ENCODE measurements at places on chromosomes 4 and X.

- no peak for DNase-seq
These were observed at the start of gene APLN for GRCh38 chrX:129654652-129655546. APLN (minus strand) TSS chrX:129654956; CDS start chrX:129654630, 326 bp downstream.

DNA sequence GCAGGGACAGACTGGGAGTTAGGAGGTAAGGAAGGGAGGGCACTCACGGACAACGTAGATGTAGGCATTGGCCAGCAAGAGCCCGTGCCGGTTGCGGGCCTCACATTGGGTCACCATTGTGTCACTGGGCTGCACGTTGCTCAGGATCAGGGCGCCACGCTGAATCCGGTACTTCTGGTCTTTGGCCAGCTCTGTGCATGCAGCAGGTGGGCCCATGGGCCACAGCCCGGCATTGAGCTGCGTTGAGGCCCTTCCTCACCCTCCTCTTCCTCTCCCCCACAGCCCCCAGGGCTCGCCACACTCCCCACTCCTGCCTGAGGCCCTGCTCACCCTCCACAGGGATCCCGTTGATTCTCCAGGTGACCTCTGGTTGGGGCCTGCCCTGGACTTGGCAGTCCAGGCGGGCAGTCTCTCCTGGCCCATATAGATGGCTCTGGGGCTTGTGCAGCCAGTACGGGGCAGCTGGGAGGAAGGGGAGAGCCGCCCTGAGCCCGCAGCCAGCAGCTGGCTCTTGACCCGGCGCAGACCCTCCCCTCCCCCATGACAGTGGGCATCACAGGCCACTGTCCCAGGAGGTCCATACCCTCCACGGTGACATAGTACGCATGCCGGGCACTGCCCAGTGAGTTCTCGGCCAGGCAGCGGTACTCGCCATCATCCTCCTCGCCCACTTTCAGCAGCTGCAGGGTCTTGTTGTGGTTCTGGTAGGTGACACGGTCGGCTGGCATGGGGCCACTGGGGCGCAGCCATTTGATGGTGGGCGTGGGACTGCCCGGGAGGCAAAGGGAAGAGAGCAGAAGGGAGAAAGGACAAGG lies 16.3 kb downstream of the L1CAM start:
- DNase-seq = no peak

DNA sequence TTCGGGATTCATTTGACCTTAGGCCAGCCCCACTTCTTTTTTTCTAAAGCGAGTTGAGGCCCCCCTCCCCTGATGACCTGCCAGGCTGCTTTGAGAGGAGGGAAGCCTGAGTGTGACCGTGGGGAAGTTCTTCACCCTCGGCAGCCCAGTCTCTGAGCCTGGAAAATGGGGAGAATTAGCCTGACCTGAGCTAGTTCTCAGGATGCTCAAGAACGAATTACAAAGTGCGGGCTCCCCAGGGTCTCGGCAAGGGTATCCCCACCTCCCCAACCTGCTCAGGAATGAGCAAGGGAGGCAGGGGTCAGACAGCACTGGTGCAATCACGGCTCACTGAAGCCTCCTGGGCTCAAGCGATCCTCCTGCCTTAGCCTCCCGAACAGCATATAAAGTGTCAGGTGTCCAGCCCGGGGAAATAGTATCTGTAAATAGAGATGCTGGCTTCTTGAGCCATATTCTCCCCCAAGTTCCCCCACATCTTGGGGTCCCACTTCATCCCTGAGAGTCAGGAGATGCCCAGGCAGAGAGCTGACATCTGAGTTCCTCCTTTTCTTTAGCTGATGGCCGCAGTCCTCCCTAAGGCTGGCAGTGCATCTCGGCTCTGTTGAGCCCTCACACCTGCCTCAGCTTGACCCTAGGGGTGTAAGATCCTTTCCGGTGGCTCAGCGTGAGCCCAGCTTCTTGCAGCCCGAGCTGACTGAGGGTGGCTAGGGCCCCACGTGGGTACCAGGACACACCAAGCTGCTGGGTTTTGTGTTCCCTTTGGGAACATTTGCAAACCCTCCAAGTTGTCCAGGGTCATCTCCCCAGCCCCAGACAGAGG lies 1.6 kb downstream of the DUSP9 start:
- DNase-seq = no peak

GRCh38 chrX:69238887-69239231 lies 73.6 kb upstream of the PJA1 start:
- DNase-seq = no peak

DNA sequence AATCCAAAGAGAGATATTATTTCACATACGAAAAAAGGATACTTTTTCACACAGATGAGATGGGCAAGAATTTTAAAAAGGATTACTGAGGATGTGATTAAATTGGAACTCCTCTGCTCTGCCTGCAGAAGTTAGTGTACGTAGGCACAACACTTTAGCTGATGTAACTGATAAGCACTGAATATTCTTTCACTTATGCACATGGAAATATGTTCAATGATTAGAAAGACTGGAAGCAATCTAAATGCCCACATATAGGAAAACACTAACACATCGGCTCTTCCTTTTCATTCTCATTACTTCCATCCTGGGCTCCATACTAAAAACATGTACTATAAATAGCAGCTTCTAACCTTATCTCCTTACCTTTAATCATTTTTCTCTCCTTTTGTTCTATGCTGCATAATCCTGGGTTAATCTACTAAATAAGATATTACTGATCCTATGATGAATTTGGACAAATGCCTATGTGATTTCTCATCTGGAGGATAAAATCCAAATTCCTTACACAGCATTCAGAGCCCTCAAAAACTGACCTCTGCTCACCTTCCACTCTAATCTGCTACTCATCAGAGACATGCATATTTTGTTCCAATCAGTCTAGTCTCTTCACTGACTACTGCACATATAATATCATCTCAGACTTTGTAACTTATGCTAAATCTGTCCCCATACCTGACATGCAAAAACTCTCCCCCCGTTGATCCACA lies 197.8 kb downstream of the PDGFC start:
- DNase-seq = no peak

DNA sequence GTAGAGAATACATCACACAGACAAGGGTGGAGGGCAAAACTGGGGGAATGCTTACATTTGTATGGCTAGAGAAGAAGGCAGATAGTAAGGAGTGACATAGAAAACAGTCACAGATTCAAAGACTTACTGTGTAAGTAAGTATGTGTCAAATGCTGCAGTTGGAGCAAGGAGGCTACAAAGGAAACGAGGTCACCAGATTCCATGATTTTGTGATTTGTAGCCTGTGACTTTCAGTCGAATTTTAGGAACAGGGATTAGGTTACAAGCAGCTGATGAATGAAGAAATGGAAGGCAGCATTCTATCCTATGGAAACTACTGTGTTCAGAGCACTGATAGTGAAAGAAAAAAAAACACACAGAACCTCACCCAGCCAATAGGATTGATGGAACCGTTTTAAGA lies 407.9 kb downstream of the IL15 start:
- DNase-seq = no peak

DNA sequence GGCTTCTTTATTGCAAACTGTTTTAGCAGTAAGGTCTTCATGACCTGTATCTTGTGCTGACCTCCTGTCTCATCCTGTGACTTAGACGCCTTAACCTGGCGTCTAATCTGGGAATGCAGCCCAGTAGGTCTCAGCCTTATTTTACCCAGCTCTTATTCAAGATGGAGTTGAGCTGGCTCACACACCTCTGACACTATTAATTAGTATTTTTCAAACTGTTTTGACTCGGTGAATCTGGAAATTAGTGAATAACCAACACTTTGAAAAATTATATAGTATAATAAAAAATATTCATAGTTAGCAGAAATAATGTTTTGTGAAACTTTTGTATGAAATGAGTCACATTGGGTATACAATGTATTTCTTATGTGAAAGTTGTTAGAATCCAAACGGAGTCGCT lies 189.4 kb downstream of the PDGFRA start:
- DNase-seq = no peak

- no peak for DNase-seq
These were observed 55.4 kb downstream of the HADH start for GRCh38 chr4:108044951-108045686.

GRCh38 chr4:146059865-146060264 lies 115.7 kb upstream of the LSM6 start:
- DNase-seq = no peak

GRCh38 chr4:10283761-10284160 lies 167.2 kb upstream of the WDR1 start:
- no peak for DNase-seq

DNA sequence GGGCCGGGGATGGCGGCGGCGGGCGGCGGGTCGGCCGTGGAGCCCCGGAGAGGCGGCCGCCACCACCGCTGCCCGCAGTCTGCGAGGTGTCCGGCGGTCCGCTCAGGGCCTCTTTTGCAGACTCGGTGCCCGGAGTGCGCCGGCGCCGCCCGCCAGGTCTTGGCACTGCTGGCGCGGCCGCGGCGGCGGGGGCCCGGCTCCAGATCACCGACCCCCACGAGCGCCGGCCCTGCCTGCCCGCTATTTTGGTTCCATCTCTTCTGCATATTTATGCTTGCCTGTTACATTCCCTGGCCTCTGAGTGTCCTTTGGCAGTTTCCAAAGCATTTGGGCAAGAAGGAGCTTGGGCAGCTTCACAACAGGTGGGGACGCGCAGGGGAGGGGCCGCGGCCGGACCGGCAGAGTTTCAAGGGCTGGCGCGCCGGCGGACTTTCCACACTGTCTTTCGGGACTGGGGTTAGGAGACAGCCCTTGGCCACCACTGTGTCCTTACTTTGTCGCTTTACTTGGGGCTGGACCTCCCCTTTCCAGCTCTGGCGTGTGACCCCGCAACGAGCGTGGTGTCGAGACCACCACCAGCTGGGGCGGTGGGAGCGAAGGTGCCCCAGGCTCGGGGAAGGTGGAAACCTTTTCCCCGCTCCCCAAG lies 668 bp upstream of the TAPT1 start:
- DNase-seq = no peak

GRCh38 chr4:42088386-42088785 lies 64.1 kb downstream of the BEND4 start:
- no peak for DNase-seq

DNA sequence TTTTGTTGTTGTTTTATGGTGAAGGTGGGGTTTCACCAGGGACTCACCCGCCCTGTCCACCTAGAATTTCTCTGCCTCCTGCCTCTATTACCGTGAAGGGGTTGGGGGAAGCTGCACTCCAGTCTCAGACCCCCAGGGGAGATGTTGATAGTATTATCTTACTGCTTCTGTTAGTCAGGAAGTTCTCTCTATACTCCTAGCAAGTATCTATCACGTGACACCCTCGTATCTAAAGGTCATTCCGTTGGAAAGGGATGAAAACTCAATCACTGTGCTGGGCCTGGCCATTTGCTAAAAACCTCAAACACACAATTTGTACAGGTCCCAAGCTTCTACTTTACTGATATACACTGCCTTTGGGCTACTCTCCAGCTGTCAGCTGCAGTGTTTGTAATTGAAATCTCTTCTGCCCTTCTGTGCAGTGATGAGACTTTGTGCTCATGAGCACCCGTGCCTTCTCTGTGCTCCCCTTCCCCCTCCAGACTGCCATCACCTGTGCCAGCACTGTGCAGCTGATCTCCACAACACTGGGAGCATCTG lies 188.5 kb upstream of the ANXA3 start:
- DNase-seq = no peak

DNA sequence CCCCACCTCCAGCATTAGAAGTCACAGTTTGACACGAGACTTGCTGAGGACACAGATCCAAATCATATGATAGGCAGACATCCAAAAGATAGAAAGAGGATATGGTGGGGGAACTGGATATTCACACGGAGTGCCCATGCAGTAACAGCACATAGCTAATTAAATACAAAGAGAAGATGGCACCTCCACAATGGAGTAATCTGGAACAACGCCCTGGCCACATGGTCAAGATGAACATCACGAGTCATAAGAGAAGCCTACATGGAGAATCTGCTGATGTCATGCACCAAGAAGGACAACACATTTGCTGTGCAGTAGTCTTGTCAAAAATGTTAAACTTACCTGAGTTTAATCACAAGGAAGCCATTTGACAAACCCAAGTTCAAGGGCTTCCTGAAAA lies 10.1 kb upstream of the LOC101059915 start:
- DNase-seq = no peak

DNA sequence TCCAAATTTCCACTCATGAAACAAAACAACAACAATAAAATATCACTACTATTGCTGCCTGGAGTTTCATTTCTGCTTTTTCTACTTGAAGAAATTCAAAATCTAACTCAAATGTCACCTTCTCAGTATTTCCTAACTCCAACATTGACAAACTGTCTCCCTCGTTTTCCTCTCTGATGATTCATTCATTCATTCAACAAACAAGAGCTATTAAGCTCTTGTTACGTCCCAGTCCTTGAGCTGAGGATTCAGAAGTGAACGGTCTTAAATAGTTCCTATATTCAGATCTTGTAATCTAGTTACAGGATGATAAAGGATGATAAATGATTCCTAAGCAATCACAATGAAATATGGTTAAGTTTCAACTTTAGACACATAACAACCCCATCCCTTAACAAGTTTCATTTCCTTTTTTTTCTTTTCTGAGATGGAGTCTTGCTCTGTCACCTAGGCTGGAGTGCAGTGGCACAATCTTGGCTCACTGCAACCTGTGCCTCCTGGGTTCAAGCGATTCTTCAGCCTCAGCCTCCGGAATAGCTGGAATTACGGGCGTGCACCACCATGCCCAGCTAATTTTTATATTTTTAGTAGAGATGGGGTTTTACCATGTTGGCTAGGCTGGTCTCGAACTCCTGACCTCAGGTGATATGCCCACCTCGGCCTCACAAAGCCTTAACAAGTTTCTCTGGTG lies 1.7 kb downstream of the SLC9B2 start:
- no peak for DNase-seq

DNA sequence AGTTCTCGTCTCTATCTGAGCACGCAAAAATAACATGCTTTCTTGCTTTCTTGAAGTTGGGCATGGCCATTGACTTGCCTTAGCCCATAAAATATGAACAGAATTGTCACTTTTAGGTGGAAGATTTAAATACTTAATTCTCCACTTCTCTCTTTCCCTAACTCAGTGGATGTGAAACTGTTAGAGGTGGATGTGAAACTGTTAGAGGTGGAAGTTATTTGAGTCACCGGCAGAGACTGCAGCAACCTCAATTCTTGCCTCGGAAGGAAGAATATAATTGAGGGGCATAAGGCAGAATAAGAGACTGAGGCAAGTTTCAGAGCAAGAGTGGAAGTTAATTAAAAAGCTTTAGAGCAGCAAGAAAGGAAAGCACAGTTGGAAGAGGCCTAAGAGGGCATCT lies 2.8 kb upstream of the PARM1 start:
- no peak for DNase-seq

GRCh38 chr4:147586637-147587036 lies 30.6 kb upstream of the TMEM184C start:
- DNase-seq = no peak

- DNase-seq = no peak
These were observed 248.1 kb downstream of the USP46 start for GRCh38 chr4:52410971-52411370.

GRCh38 chr4:55382488-55383003 lies 13.2 kb upstream of the TMEM165 start:
- no peak for DNase-seq
